ENCODE measurements at places on chromosomes 5 and 9.
A peak's percentile ranks its signal among the peaks of the same experiment; 100 is the strongest.

DNA sequence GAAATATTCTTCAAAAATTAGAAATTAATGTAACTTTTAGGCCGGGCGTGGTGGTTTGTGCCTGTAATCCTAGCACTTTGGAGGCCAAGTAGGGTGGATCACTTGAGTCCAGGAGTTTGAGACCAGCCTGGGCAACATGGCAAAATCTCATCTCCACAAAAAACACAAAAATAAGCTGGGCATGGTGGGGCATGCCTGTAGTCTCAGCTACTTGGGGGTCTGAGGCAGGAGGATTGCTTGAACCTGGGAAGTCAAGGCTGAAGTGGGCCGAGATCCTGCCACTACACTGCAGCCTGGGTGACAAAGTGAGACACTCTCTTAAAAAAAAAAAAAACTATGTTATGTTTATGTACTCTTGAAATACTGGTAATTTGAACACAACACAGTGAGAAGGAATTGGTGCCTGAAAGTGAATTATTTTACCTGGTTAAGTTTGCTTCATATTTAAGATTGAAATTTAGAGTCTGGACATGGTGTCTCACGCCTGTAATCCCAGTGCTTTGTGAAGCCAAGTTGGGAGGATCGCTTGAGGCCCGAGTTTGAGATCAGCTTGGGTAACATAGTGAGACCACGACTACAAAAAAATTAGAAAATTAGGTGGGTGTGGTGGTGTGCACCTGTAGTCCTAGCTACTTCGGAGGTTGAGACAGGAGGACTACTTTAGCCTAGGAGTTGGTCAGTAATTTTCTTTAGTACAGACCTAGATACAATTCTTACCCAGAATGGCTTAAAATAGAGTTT lies 15.0 kb downstream of the ARRDC3 start:
- ATAC-seq = no peak

DNA sequence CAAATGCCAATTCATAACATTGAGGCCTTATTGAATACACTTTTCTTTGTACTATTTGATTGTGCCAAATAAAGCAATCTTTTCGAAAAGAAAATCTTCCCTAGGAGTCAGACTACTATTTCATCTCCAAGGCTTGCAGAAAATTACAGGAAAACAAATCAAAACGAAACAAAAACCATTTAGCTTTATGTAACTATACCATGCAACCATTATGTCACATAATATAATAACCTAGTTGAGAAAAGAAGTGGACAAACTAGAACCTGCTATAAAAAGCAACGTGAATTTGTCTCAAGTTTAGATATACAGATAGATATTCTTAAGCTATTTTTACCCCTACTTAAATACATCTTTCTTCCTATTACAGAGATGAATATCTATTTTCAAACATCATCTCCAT lies 18.0 kb downstream of the HTR4 start:
- no peak for ATAC-seq

DNA sequence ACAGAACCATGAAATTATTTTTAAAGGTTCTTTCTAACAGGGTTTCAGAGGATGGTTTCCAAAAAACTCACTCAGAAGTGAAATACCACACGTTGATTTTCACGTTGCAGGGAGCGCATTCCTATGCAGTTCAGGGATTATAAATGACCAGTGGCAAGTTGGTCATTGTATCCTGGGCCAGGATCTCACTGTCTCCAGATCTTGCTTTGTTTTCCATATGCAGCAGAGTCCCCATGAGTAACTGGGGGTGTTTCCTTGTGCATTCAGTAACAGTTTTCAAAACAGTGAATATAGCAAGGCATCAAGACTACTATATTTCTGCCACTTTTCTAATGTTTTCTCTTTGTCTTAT lies 1064.9 kb upstream of the DMAC1 start:
- no peak for ATAC-seq

DNA sequence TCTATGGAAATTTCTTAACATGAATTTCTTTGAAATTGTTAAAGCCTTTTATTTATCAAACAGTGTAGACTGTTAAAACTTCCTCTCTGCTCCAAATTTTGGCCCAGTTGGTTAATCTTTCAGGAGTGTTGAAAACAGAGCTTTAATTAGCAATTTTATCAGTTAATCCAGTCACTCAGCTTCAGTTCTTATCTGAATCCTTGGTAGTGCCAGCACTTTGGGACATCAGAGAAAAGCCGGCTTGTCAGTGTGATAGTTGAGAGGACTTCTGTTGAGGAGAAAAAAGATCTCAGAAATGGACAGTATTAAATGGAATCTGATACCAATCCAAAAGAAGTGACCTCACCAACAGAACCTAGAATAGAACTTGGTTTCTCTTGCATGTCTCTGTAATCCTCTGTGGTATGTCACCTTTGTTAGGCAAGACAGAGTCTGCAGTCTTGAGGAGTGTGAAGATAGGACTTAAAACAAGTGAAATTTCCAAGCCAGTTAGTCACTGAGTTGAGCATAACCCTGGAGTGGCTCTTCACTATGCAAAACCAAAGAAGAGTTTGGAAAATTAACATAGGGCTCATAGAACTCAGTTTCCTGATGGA lies 251.8 kb downstream of the NNT start:
- no peak for ATAC-seq

GRCh38 chr9:15744196-15744595 lies 191.4 kb downstream of the CCDC171 start:
- ATAC-seq = no peak

- no peak for ATAC-seq
Observed at GRCh38 chr5:148491015-148491792, 107.4 kb downstream of the FBXO38 start.

DNA sequence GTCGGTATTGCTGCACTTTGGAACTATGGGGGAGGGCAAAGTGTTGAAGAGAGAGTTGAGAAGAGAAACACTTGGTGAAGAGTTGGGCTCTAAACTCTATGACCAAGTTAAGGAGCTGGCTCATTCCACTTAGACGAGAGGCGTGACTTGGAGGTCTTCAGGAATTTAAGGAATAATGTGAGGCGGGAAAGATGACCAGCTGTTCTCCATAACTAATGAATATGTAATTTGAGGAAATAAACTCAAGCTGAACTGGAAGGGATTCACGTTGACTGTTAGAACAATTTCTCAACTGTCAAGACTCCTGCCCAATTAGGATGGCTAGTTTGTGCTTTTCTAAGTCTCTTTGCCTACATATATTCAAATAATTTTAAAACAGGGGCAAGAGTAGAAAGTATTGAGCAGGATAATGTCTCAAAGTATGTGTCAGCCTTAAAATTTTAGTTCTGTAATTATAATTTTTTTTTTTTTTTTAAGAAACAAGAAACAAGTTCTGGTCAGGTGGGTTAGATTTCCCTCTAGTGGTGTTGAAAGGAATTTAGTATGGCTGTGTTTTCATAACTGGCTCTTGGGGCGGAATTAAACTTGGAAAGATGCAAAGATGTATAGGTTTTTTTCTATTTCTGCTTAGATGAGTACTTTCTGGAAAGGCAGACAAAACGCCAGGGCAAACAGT lies 33.4 kb downstream of the TMEM252 start:
- no peak for ATAC-seq

GRCh38 chr5:170493028-170493820 lies 10.6 kb upstream of the KCNIP1 start:
- ATAC-seq = no peak

DNA sequence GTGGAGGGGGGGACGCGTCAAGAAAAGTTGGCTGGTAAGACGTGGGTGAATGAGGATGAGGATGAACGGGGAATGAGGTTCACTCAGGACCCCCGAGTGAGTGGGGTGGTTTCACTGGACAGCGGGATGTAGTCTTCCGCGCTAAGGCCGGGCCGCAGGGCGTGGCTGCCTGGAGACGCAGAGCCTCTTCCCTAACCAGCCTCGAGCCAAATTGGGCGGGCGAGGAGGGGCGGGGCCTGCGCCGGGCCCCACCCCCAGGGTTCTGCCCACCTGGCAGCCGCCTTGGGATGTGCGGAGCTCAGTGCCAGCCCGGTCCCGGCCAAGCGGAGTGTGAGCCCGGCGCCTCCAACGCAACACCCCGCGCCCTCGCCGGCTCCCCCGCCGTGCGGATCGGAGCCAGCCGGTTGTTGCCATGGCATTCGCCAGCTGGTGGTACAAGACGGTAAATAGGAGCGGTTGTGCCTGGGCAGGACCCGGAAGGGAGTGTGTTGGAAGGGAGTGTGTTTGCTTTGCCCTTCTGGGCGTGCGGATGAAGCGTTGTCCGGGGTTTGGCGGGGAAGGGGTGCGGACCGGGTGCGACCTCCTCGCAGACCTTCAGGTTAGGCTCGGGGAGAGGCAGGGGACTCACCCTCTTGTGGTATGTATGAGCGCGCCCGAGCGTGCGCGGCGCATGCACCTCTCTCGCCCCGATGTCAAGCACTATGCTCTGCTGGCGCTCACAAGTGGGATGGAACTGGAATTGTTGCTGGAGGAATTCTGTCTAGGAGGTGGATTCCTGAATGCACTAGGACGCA lies 746 bp downstream of the CAST start:
- ATAC-seq = peak; percentile 82

- ATAC-seq = no peak
Observed at GRCh38 chr9:112382501-112383364, 2.8 kb downstream of the HSDL2 start.

- ATAC-seq = no peak
Observed at GRCh38 chr5:72445969-72446368, 61.2 kb downstream of the ZNF366 start.

- peak; percentile 73 for ATAC-seq
Observed at GRCh38 chr9:114958021-114958843, 27.8 kb upstream of the TNFSF8 start.

DNA sequence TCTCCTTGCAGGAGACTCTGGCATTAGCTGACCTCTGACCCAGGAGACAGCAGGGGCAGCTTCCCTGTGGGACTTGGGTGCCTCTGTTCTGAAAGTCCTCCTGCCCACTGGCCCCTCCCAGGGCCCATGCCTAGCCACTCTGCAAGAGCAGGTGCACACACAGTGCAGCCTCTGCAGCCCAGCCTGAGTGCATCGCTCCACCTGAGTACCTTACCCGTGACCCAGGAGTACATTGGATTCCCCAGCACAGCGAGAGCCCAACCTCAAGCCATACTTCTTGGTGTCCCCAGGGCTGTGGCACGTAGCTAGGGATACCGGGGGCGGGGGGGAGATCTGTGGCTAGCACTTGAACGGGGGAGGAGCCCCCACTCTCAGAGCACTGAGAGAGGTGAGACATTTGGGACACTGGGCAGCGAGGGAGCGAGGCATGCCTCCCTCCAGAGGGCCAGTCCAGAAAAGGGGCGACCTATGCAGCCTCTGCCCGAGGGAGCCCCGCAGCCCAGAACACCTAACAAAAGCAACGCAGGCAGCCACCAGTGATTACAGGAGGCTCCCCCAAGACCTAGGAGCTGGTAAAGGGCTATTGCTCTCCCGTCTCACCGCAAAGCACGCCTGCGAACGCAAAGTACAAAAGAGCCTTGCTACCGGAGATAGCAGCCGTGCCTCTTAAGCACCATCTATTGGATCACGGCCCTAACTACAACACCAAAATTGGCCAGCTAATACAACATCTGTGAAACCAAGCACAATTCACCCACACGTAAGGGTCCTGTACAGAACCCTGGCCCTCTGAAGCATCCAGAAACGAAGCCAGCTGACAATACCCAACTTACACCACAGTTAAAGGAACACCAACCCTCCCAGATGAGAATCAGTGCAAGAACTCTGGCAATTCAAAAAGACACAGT lies 826 bp upstream of the PRDM9 start:
- ATAC-seq = peak; percentile 43

DNA sequence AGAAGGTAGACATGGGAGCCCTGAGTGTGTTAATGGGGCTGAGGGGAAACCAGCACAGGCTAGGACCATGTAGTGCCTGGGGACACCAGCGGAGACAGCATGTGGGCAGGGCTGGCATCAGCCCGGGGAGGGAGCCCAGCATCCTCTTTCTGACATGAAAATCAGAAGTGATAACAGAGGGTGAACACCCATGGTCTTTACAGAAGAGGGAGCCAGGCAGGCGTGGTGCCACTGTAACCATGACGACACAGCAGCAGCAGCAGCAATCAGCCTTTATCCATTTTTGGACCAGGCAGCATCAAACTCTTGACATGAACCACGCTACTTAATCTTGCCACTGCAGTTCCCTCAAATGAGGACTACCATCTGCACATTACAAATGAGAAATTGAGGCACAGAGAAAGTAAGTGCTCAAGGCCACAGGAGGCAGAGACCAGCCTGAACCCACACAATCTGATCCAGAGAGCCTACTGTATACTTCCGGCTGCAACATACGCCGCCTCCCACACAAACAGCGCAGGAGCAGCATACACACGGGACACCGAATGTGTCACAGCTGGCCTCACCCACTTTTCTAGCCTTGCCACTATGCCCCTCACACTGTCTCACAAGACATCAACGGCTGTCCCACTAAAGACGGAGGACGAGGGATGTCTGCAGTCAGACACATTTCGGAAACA lies 23.8 kb downstream of the CAMSAP1 start:
- ATAC-seq = peak; percentile 12

DNA sequence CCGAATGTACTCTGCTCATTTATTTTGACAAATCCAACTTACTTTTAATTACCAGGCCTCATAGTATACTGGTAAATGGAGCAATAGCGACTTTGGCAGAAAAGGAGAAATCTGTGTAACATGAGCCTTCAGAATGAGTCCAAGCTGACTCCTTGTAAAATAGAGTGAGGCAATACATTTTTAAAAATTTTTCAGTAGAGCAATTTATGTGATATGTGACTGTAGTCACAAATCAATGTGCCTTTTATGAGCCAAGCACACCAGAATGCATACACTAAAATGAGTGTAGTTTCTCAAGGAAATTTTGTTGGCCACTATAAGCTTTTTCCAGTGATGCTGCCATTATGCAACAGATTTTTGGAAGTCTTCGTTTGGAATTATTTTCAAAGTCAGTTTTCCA lies 73.8 kb downstream of the SNCAIP start:
- no peak for ATAC-seq

DNA sequence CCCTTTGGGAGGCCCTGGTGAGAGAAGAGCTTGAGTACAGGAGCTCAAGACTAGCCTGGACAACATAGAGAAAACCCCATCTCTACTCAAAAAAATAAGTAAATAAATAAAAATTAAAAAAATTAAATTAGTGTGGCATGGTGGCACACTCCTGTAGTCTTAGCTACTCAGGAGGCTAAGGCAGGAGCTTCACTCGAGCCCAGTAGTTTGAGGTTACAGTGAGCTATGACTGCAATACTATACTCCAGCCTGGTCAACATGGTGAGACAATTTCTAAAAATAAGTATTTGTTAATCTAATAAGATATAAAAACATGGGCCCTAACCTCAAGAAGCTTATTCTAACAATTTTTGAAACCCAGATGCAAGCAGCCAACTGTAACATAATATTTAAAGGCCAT lies 7.6 kb downstream of the RNF38 start:
- no peak for ATAC-seq

- ATAC-seq = no peak
Observed at GRCh38 chr5:15951550-15951949, 228.0 kb downstream of the MARCHF11 start.

DNA sequence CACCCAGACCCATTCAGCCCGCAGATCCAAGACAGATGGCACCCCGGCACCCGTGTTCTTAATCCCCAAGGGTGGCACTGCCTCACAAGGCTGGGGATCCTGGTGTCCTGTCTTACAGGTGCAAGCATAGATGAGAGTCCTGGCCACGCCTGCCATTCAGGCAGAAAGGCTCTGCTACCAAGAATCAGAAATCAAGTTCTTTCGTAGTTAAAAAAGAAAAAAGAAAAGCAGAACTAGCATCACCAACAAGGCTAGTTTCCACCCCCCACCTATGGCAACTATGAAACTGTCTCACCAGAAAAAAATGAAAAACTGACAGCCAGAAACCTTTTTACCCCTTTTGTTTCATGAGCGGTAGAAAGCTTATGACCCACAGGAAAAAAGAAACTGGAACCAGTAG lies 170.4 kb downstream of the SYK start:
- no peak for ATAC-seq

- no peak for ATAC-seq
Observed at GRCh38 chr9:105928416-105928815, 234.1 kb downstream of the TMEM38B start.

- ATAC-seq = no peak
Observed at GRCh38 chr5:60538426-60538825, 161.5 kb downstream of the DEPDC1B start.
